ENCODE measurements at places on chromosomes 1 and 21.

- no peak for DNase-seq
Observed at GRCh38 chr1:9169601-9170137, 40.8 kb upstream of the GPR157 start.

DNA sequence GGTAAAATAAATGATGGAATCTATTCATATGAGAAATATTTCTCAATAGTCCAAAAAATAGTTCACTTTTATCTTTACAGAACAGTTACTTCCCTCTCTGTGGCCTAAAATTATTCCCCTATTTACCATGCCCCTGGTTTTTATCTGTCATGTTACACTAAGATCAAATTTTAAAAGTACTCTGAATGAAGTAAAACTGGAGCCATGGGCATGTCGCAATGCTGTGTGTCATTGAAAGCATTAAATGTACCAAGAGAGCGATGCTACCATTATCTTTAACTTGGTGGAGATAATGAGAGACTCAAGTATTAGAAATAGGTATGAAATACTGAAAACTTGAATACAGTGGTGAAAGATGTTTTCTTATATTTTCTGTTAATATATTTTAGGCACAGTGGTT lies 146.2 kb downstream of the KCNT2 start:
- no peak for DNase-seq

DNA sequence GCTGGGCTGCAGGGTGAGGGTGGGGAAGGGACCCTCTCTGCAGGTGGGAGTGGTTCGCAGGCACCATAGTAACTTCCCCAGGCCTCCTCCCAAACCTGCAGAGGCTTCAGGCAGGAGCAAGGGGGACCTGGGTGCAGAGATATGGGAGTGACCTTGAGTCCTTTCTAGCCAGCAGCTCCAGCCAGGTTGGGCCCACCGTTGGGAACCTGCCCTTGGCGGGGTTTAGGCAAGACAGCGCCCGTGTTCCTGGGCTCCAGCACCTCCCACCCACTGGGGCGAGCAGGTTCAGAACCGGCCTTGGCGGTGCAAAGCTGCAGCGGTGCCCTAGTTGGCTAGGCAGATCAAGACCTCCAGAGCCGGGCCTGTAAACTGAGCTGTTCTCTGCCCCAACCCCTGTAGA lies 2.2 kb upstream of the PRDM16 start:
- DNase-seq = no peak

GRCh38 chr21:34054259-34054658 lies 19.1 kb upstream of the MRPS6 start:
- DNase-seq = no peak

DNA sequence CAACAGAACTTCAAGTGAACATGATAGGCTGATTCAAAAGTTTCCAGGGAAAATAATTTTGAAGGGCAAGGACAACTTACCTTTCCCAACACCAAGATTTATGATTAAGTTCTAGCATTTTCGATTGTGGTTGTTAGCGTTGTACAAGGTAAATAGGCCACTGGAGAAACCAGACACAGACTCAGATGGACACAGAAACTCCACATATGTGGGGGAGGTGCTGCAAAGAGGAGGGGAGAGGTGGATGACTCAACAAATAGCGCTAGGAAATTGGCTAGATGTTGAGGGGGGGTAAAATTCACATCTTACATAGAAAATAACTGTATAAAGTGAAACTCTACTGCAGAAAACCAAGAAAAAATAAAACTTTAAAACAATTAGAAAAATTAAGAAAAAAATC lies 564.4 kb downstream of the MATN1 start:
- DNase-seq = no peak

DNA sequence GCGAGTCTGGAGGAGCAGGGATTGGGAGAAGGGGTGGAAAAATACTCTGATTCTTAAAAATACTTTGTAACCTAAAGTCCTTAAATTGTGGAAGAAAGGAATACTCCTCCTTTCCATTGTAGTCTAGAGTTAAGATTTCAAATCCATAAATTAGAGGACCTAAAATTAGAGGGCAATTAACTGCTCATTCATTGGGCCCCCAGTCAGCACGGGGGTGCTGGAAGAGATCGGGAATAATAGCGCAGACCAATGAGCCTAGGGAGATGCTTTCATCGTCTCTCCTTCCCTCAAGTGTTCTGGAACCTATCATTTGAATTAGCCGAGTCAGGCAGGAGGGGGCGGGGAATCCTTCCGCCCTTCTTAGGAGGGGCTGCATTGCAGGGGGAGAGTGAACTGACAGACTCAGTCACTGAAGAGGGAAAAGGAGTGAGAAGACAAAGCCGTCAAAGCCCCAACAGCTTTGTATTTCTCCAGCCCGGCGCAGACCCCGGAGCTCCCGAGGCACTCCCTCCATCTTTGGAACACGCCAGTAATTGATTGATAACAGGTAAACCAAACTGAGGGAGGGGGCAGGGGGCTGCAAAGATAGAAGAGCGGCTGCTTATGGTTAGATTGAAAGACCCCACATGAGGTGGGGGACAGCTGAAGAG lies at the start of gene MLLT11:
TSS of gene MLLT11 (plus strand) at position 391 of the 650 bp plus-strand sequence. CDS start 6,828 bp downstream, outside the sequence.
- DNase-seq = no peak
